CD4-positive, alpha-beta T cell treated with Interferon alpha-2 for 1 hour (primary cell): ENCODE measurements at places on chromosomes 3 and 15.

- no peak for DNase-seq
Measured at GRCh38 chr3:164458986-164459385, 619.3 kb downstream of the SI start.

- no peak for DNase-seq
Measured at GRCh38 chr3:1783995-1784394, 314.7 kb upstream of the CNTN4 start.

- no peak for DNase-seq
Measured at GRCh38 chr3:52289747-52290595, 2.3 kb downstream of the GLYCTK start.

DNA sequence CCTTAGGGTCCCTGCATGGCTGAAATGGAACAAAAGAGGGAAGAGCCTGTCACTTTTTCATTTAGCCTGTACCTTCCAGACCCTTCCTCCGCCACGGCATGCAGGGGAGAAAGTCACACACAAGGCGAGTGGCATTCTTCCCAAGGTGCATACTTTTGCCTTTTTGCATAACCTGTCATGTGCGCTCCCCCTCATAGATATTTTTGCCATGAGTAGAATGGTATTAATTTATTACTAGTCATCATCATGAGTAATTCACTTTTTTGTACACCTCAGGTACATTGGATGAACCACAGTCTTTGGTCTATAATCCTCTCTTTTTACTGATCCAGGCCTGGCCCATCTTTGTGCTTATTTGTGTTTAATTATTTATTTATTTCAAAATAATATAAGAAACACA, 8.9 kb upstream of the BUB1B start:
- no peak for DNase-seq

GRCh38 chr3:72273615-72274014, 488.7 kb upstream of the PROK2 start:
- no peak for DNase-seq

DNA sequence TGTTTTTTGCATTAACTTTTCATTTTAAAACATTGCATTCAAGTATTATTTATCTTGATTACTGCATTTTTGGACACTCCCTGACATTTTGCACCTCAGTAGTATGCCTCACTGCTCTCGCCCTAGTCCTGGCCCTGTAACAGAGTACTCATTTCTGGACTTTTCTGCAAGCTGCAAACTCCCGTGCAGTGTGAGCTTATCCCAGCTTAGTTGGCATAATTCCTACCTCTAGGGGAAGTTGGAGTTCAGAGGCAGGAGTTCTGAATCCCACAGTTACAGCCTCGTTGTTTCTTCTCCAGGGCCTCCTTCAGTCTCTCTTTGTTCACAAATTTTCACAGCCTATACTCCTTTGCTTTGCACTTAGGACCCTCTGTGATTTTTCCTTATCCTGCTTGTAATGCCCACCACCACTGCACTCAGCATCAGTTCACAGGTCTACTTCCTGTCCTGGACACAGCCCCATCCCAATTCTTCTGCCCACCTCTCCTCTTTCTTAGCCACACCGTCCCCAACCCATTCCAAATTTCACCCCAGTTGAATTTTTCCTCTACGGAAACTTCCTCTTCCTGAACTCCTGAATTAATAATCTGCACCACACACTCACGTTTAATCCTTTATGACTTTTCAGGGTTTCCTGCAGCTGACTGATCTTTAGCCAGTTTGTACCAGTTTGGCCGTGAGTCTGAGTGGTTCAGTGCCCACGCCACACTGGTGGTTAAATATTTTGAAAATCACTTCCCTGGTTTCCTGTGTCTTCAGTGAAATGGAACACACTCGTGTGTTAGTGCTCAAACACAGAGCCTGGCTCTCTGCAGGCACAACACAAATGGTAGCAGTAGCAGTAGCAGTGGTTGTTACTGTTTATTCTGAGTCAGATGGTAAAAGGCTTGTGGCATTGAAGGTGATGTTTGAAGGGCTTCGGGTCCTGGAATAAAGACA, 6.3 kb upstream of the CTSH start:
- DNase-seq: no peak

- no peak for DNase-seq
Measured at GRCh38 chr3:30666572-30667279, 60.3 kb downstream of the TGFBR2 start.

DNA sequence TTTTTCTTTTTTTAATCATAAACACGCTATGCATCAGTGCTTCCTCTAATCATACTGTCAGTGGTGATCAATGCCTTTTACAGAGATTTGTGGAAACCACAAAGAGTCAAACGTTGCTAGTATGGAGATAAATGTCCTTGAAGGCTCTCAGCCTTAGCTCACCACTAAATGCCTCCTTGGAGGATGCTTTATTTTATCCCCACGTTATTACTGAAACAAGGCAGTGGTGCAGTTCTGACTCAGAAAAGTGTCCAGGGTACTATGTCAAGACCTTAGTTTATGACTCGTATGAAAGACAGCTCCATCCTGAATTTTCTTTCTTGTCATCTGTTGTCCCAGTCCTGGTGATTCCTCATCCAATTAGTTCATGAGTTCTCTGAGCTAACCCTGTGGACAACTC, 1146.7 kb downstream of the IGSF11 start:
- no peak for DNase-seq

GRCh38 chr15:38201714-38202113, 50.9 kb upstream of the SPRED1 start:
- DNase-seq: no peak

- no peak for DNase-seq
Measured at GRCh38 chr3:14143271-14144225, 18.7 kb downstream of the TMEM43 start.

DNA sequence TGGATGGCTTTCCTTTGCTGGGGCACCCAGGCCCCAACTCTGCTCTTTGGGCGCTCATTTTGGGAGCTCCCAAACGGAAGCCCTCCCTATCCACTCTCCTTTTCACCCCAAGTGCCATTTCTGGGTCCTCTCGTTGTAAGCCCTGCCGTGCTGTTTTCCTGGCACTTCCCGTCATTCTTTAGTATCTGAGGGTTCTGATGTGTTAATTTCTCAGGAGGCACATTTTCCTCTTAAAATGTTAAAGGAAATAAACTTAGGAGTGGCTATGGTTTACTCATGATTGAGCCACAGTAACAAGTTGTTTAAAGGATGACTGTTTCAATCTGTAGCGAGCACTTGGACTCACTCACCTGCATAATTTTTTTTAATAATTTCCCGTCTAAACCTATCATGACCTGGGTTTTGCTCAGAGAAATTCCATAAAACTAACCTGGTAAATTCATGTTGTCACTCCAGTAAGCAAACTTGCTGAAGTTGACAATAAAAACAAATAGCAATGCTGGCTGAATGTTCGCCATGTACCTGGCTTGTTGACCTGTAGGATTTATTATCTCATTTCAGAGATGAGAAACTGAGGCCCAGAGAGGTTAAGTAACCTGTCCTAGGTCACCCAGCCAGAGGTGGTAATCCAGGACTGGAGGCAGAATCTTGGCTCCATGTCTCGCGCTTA, 10.6 kb downstream of the ALDH1A3 start:
- no peak for DNase-seq

GRCh38 chr15:41848631-41849030, 10.0 kb downstream of the PLA2G4B start:
- DNase-seq: no peak
